ENCODE measurements at places on chromosomes 1 and 21.
A peak's percentile ranks its signal among the peaks of the same experiment; 100 is the strongest.

GRCh38 chr1:4056422-4056821, 156.3 kb upstream of the C1orf174 start:
- DNase-seq: no peak

DNA sequence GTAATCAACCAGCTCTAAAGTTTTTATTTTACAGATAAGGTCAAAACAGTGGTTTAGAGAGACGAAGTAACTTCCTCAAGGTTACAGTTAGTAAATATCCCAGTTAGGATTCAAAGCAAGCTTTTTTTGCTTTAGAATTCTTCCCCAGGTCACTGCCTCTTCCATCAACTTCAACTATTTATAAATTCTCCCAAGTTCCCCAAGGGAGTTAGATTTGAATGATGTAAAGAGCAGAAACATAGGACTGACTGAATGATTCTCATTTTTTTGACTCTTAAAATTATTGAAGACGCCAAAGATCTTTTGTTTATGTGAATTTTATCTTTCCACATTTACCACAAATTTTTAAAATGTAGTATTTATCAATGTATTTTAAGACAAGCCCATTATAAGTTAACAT, 4.1 kb downstream of the POGZ start:
- no peak for DNase-seq

GRCh38 chr1:75677443-75677842, 47.1 kb upstream of the ACADM start:
- DNase-seq: no peak

DNA sequence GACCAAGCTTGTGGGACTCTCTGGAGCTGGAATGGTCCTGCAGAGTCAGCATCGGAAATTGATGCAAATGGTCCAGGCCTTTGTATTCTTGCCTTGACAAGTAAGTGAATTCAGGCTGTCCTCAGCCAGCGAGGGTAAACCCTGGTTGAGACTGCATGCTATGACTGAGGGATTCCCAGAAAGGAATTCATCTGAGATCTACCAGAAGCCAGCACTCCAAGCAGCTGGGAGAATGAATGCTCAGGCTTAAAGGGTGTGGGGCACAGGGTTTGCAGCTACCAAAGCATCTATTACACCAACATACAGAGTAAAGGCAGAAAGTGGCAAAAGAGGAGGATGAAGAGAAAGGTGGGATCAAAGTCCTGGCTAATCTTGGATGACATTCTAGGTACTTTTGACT, 257.0 kb upstream of the LYPLAL1 start:
- no peak for DNase-seq

GRCh38 chr1:160064746-160065145, 5.2 kb downstream of the KCNJ10 start:
- no peak for DNase-seq

DNA sequence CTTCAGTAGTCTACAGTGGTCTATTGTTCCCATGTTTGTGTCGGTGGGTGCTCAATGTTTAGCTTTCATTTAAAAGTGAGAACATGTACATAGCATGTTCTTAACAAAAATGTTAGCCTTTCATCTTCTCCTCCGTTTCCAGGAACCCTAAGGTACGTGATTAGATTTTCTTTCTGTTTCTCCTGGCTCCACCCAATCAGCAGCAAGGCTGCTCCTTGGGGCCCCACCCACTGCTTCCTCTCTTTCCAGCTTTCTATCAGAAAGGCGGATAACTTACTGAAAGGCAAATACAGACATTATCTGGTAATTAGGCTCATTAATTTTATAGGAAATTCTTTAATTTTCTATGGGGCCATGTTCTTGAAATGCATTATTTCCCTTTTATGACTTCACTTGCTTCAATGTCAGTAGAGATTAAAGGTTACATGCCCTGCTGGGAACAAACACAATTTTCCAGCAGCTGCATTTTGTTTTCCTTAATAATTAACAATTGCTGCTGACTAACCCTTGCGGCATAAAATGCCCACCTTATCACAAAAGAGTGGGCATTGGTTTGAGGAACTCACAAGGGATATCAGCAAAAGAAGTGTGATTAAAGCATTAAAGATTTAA, 324.9 kb upstream of the SNX7 start:
- peak; percentile 12 for DNase-seq

DNA sequence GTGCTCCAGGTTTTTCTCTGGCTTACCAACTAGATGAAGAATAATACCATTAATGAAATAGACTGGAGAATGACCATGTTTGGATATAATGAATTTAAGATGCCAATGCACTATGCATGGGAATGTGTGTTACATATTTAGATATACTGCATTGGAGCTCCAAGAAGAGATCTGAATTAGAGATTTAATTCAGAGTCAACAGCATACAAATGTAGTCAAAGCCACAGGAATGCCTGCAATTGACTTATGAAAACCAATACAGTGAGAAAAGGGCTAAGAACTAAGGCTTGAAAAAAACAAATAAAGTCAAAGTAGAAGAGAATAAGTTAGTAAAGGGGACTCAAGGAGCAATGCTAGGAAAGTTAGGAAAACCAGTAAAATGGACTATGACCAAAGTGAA, 59.1 kb downstream of the USP24 start:
- DNase-seq: no peak

DNA sequence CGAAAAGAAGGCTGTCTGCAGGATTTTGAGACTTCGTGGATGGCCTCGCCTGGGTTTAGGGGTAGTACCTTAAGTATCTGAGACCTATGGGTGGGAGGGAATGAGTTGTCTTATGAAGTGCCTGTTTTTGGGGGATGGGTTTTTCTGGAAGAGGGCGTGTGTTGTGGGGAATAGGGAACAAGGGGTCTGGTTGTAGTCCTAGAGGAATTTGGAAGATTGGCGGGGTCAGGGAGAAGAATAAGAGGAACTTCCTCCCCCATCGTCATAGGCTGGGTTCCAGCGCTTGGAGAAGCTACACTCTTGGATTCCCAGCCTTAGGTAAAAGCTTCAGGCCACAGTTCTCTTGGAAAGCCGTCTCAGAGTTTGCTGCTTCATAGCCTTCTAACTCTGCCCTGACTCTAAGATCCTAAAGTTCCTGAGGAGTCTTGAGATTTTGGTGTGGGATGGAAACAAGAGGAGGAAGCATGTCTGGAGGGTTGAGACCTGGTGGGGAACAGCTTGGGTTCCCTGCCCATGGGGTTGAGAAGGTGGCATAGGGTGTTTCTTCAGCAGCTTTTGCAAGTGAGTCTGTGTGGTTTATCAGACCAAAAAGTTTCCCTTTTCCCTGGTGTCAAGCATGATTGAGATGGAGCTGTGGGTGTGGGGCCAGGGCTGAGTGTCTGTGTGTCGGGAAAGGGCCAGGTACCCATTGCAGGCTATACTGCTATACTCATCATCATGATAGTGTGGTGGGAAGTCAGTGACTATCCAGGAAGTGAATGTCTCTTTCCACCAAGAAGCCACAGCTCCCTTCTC, 1.8 kb downstream of the VANGL2 start:
- no peak for DNase-seq

- no peak for DNase-seq
Observed at GRCh38 chr1:59230622-59231021, 66.3 kb upstream of the FGGY start.

- no peak for DNase-seq
Observed at GRCh38 chr1:236143104-236143948, 987 bp downstream of the GPR137B start.

- DNase-seq: no peak
Observed at GRCh38 chr1:100512803-100513352, 25.1 kb upstream of the GPR88 start.

- no peak for DNase-seq
Observed at GRCh38 chr1:200206761-200207160, 179.3 kb downstream of the NR5A2 start.

DNA sequence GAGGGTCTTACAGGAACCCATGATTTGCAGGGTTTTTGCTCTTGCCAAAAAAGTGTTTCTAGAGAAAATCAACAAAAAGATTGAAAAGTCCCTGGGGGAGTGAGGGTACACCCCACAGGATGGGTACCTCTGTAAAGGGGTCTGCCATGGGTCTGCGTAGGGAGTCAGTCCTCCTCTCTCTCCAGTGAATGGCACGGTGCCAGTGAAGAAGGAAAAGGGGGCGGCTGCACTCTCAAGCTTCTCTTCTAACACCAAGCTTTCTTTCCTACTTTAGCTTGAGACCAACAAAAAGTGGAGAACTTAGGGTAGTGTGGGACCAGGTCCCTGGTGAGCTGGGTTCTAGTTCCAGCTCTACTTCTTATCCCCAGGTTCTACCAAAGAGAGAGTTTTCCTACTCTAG, 87.4 kb downstream of the GLUL start:
- no peak for DNase-seq

DNA sequence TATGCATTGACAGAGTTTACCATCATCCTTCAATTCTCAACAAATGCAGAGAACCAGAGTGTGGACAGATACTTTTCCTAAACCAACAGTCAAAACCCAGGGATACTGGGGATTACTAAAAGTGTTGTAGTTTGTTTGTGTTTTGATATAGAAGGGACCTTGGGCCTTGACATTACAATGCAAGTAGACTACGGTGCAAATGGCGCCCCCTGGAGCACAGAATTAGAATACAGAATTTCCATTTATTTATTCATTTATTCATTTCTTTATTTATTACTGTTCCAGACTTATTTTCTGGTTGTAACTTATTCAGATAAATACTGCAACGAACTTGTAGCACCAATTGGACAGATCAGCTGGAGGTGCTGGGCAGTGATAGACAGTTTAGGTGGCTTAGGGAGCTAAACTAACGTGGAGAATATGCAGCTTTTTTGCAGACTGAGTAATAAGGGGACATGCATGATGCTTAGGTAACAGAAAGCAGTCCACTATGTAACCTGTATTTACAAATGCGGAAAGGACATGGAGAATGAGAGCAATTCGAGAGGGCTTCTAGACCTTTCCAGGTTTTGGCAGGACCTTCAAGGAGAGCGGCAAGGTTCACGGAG, 42.6 kb downstream of the KIRREL1 start:
- DNase-seq: no peak

DNA sequence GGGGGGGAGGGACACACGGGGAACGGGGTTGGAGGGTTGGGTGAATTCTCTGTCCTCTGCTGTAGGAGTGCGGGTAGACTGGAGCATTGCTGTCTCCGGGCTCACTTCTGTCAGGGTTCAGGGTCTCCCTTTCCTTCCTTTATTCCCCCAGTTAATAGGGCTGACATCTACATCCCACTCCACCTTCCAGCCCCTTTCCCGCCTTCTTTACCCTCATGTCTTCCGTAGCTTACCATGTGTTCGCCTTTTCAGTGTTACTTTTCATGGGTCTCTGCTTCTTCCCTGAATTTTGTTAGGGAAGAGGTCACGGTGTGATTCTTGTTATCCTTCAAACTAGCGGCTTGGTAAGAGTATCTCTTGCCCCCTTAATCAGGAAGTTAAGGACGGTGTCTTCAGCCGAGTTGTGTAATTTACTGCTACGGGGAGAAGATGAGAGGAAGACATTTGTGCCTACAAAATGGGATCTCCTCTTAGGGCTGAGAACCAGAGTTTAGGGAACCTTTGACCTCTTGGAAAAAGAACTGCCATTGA, 917 bp downstream of the RAP1A start:
- no peak for DNase-seq

GRCh38 chr1:117679868-117680267, 74.0 kb downstream of the TENT5C start:
- no peak for DNase-seq

GRCh38 chr1:24308365-24309015, 10.7 kb upstream of the GRHL3 start:
- DNase-seq: no peak

- no peak for DNase-seq
Observed at GRCh38 chr1:156539818-156540355, 32.5 kb downstream of the IQGAP3 start.

DNA sequence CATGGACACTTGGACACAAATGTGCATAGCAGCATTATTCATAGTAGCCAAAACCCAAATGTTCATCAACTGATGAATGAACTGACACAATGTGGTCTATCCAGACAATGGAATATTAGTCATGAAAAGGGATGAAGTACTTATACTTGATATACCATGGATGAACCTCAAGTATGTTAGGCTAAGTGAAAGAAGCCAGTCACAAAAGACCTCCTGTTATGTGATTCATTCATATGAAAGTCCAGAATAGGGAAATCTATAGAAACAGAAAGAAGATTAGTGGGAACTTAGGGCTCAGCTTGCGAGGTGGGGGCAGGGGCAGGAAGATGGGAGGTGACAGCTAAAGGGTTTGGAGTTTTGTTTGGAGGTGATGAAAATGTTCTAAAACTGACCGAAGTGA, 7.4 kb downstream of the KCNE1 start:
- no peak for DNase-seq

- DNase-seq: no peak
Observed at GRCh38 chr1:172109359-172109758, 268.1 kb downstream of the DNM3 start.

DNA sequence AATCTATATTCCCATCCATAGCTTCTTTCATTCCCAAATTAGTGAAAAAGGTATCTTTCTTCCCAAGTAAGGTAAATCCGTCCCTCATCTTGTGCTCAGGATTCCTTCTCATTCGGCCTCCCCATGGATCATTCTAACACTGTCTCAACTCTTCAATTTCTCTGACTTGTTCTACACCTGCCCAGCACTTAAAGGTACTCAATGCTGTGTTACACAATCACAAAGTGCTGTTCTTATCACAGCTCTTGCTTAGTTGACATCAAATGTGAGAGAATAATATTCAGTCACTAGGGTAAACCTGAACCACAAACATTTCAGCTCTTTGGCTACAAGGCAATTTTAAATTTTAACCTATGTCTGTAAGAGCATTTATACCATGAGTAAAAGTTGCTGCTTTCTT, 94.8 kb downstream of the DIRAS3 start:
- DNase-seq: no peak

GRCh38 chr1:53349369-53349835, 21.5 kb upstream of the LRP8 start:
- DNase-seq: no peak

DNA sequence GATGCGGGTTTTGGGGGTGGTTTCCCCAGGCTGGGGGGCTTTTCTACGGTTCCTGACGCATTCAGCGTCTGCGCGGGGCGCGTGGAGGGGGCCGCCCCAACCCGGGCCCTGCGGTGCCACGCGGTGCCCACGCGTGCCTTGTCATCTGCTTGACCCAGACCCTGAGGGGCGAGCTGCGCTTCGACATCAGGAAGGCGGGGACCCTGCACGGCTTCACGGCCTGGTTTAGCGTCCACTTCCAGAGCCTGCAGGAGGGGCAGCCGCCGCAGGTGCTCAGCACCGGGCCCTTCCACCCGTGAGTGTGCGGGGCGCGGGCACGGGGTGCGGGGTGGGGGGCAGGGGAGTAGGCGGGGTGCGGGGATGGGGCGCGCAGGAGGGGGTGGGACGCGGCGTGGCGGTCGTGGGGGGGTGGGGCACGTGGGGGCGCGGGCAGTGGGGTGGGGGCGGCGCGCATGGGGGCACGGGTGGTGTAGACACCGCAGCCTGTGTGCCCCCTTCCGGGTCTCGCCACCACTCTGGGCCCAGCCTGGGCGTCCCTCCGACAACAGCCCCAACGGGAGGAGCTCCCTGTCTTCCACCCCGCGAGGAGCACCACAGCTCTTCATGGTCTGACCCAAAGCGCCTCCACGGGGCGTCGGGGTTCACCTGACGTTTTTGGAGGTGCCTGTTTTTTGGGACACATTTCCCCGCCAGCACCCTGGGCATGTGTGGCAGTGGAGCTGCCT, 26.3 kb downstream of the PRMT2 start:
- no peak for DNase-seq

All from NCI-H1417 treated with DMSO at 0.1 percent for 48 hours (cell line).